Mucosa of gallbladder (tissue), 1 donor: ENCODE measurements at places on chromosomes 3 and 15. TPM values are rescaled to one million over a fixed set of nuclear protein-coding genes. Genes with fewer than 3 reads are reported as not detected.

GRCh38 chr15:97902140-97902780, 58.2 kb upstream of the ARRDC4 start:
- DNase-seq: no peak

Gene MYEF2
- total RNA-seq: 41.1 TPM

Gene C3orf49
- not detected for total RNA-seq

DNA sequence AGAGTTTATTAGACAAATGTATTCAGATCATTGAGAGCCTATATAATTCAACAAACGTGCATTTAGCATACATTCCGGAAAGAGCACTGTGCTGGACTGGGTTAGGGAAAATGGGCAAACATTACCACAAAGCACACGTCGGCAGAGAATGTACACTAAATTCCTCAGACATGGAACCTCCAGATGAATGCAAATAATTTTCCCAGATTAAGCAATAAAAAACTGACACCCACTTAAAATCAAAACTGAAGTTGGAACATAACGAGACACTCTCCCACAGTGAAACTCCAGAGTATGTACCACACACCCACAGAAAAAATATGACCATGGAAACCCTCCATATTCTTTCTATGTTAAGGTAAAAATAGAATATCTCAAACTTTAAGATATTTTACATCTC, 4.8 kb downstream of the SECISBP2L start:
- no peak for DNase-seq

DNA sequence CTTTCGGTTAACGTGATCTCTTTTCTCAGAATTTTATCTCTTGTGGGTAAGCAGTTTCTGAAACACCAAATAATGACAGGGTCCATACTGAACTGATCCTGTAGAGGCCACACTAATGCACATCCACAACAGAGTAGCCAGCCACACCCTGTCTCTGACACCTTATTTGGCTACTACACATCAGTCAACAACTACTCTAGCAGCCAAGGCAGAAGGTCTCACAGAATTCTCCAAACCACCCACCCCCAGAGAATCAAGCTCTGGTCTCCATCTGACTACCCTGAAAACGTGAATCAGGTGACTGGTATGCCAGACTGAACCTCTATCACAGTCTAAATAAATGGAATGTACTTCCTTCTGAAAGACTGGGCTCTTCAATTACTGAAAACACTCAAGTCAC, 38.0 kb downstream of the EDC3 start:
- no peak for DNase-seq

DNA sequence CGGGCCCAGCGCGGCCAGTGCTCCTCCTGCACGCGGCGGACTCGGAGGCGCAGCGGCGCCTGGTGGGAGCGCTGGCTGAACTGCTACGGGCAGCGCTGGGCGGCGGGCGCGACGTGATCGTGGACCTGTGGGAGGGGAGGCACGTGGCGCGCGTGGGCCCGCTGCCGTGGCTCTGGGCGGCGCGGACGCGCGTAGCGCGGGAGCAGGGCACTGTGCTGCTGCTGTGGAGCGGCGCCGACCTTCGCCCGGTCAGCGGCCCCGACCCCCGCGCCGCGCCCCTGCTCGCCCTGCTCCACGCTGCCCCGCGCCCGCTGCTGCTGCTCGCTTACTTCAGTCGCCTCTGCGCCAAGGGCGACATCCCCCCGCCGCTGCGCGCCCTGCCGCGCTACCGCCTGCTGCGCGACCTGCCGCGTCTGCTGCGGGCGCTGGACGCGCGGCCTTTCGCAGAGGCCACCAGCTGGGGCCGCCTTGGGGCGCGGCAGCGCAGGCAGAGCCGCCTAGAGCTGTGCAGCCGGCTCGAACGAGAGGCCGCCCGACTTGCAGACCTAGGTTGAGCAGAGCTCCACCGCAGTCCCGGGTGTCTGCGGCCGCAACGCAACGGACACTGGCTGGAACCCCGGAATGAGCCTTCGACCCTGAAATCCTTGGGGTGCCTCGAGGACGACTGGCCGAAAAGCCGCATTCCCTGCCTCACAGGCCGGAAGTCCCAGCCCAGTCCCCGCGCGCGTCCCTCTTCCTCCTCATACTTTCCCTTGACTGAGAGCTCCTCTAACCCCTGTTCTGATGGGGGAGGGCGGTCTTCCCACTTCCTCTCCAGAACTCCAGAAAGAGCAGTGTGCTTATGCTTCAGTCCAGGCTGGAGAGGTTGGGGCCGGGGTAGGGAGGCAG, 1.4 kb upstream of the IL17RC start:
- no peak for DNase-seq

- DNase-seq: peak; percentile 48
Measured at GRCh38 chr15:66707310-66708082, 5.5 kb downstream of the SMAD6 start.

DNA sequence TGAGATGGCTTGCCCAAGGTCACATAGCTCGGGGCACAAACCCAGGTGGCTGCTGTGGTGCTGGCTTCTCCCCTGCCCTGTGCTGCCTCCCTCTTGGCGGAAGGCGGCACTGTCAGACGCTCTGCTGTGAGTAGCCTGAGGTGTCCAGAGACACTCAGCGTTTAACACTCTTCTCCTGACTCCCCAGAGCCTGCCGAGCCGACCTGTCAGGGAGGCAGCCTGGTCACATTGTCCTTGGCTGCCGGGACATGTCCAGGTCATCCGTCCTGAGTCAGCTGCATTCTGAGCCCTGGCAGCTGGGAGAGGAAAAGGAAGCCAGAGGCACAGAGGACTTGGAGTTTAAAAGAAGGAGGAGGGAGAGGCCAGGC, 4.7 kb downstream of the LMAN1L start:
- DNase-seq: no peak

Gene TMEM108
- total RNA-seq: 0.95 TPM

GRCh38 chr15:68599560-68600071, 20.8 kb downstream of the CORO2B start:
- no peak for DNase-seq

Gene PROS1
- total RNA-seq: 39.0 TPM

Gene LARP6
- total RNA-seq: 23.5 TPM

DNA sequence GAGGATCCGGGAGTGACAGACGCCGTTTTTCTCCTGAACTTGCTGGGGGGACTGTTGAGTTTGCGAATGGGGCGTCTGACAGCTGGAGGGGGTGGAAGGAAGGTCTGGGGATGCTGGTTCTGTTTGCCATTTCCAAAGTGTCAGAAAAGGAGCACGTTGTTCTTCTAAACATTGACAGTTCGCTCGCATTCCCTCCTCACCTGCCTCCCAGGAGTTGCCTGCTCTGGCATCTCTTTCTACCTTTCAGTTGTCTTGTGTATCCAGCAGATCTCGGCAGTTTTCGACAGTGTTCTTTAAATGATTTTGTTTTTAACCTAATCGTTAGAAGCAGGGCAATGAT, 829 bp downstream of the SELENOT start:
- no peak for DNase-seq

DNA sequence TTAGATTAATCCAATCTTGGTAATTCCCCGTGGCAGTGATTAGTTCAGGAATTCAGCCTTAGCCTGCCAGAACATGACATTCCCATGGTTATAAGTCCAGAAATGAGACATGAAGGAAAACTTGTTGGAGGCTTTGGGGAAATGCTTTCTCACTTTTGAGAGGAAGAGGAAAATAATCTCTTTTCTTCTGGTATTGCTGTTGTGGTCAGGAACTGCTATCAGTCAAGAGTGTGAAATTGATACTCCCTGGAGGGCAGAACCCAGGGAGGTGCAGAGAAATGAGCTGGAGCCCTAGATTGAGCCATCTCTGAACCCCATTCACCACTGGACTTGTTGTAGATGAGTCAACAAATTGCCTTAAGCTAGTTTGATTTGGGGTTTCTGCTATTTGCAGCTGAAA, 38.6 kb upstream of the APH1B start:
- DNase-seq: no peak

Gene HTR3E
- total RNA-seq: not detected

DNA sequence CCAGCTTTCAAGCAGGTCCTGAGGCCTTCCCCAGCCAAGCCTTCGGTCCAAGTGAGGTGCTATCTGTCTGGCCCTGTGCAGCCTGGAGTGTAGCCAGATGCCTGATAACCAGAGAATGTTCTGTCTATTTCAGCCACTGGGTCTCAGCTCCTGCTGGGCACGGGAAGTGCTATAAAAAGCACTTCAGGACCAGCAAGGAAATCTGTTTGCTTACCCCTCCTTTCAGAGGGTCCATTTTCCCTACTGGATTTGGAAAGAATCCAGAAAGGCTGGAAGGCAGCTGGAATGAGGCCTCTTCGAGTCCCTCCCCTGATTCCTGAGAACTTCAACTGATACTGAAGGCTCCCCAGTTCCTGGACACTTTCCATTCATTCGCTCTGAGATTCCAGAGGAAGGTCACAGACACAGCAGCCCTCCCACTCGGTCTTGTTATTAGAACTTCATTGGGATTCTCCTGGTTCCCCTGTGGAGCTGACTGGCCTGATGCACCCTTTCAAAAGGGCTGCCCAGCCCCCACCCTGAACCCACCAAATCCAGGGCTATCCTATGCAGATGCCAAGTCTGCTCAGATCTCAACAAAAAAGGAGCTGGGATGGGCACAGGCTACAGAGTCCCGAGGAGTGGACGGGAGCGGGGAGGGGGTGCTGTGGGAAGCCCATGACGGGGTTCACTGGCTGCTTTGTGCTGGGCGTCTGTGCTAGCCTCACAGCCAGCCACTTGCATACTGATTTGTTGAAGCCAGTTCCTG, 70.4 kb downstream of the UMPS start:
- no peak for DNase-seq

DNA sequence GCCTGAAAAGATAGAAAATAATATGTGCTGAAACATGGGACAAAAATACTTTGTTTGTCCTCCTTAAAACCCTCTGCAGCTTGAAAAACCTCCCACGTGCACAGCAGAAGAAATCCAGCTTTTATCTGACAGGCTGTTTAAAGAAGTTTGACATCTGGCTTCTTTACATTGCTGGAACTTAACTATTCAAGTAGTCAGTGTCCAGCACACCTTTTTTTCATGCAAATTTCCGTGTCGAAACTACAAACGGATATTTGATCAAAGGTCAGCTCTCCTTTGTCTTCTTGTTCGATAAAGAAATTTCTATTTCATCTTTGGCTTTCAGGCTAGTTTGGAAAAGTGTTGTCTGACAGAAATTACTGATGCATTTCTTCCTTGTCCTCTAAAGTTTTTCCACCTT, 66.8 kb upstream of the KBTBD8 start:
- DNase-seq: no peak

GRCh38 chr3:193572426-193572908, 17.8 kb upstream of the ATP13A4 start:
- peak; percentile 56 for DNase-seq

DNA sequence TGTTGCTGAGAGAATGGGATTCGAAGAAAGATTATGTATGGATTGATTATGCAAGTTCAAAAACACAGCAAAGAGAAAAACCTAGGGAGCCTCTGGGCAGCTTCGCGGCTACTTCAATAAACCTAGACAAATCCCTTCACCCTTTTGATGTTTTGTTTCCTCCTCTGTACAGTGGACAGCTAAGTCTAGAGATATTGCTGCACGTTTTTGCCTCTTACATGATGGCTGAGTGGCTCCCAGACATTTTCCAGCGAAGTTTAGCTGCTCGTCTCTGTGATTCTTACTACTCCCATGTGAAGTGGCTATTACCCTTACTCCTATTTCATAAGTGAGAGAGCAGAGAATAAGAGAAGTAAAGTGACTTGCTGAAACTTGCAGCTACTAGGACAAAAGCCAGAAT, 695.0 kb upstream of the GRM7 start:
- DNase-seq: no peak

DNA sequence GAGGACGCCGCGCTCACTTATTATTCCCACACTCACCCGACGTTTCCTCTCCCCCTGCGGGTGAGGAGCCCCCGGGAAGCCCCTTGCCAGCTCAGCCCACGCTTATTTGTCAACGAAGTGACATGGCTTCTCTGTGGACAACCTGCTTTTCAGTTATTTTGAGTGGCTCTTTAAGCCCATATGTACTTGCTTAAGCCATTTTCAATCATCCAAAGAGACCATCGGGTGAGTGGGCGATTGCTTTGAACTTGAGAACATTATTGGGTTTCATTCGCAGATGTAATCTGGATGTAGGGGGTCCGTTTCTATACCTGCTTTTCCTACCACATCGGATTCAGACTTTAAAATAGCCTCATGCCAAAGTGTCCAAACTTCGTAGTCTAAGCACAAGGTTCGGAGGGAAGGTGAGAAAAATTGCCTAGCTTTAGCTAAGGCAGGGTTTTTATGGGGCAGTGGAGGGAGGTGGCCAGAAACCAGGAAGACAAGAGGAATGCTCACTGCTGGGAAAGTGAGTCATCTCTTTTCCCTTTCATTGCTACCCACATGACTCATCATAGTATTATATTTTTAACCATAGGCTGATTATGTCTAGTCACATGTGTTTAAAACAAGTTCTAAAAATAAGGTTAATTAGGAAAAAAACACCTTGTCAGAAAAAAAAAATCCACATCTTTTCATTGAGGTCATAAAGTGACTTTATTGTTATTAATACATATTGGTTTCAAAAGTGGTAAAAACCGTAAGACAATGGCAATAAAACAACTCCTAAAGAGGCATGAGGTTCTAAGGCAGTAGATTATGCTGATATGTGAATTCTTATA, 773.1 kb upstream of the NR2F2 start:
- no peak for DNase-seq

DNA sequence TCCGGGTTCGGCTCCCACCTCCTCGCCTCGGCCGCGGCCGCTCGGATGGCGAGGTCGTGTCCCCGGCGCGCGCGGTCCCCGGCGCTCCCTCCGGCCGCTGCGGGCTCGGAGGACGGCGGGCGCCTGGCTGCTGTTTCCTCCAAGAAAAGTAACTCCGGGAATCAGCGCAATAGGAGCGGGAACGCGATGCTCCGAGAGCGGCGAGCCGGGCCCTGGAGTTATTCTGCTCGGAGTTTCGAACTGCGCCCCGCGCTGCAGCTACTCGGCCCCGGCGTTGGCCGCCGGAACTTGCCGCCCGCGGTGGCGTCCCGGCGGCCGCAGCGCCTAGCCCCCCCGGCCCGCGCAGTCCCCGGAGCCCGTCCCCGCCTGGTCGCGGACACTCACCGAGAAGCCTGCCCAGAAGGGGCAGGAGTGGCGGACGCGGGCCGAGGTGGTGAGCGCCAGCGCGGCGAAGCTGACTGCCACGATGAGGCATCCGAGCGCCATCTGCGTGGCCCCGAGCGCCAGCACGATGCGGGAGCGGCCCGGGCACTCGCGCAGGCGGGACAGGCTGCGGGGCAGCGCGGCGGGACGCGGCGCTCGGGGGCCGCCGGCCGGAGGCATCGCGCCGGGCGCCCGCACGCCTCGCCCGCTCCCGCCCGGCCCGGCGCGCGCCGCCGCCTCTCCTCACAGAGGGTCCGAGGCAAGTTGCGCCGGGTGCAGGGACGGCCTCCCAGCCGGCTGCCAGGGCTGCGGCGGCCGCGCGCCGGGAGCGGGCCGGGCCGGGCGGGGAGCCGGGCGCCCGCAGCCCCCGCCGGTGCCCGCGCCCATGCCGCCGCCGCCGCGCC, 251.9 kb downstream of the TJP1 start:
- no peak for DNase-seq

DNA sequence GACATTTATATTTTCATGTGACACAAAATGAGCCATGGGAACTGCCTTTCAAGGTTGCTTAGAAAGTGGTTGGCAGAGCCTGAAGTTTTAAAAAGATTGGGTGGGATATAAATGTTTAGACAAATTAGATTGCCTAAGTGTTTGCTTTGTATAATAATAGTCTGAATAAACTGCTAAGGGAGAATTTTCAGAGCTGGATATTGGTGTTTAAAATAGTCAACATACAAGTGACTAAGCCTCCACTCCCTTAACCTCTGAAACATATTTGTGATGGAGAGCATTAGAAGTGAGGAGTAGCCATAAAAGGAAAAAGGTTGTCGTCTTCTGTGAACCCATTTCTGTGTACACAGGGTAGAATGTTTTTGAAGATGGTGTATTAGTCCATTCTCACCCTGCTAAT, 201.6 kb downstream of the THSD4 start:
- DNase-seq: no peak

Gene POPDC2
- total RNA-seq: 53.2 TPM

- no peak for DNase-seq
Measured at GRCh38 chr15:68047826-68048225, 6.3 kb upstream of the PIAS1 start.
